ENCODE measurements at places on chromosomes 1 and 21.

- no peak for DNase-seq
These were observed 213.8 kb downstream of the GRIK1 start for GRCh38 chr21:29726044-29726443.

DNA sequence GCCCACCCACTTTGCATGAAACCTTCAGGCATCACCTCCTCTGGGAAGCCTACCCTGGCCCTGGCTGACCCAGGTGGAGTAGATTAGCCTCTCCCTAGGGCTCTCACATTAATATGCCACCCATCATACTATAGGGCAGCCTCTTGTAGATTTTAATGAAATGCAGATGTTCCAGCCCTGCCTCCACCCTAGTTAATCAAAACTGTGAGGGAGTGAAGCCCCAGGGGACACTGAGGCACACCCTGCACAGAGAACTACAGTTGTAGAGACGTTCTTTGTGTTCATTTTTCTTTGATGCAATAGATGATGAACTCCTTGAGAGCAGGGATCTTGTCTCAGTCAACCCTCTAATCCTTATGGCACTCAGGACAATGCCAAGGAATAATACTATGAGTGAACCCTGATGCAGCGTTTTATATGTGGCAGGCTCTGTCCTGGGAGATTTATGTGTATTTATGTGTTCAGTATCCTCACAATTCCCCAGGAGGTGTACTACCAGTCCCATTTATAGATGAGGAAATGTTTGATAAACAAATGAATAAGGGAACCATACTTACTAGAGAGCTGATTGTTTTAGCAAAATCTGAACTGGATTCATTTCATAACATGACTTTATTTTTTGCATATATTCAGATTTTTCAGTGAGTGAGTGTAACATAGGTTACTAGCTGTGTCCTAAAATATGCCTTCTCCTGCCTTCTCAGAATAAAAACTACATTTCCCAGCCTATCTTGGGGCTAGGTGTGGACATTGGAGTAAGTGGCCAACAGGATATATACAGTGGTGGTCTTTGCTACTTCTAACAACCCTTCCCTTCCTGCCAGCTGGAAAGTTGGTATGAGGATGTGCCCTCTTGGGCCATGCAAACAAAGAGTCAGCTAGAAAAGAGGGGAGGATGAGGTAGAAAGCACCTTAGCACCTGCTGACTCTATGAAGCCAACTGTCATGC lies 23.5 kb upstream of the PRELP start:
- no peak for DNase-seq

GRCh38 chr21:36117286-36117741 lies 17.6 kb upstream of the CBR3 start:
- DNase-seq = no peak

DNA sequence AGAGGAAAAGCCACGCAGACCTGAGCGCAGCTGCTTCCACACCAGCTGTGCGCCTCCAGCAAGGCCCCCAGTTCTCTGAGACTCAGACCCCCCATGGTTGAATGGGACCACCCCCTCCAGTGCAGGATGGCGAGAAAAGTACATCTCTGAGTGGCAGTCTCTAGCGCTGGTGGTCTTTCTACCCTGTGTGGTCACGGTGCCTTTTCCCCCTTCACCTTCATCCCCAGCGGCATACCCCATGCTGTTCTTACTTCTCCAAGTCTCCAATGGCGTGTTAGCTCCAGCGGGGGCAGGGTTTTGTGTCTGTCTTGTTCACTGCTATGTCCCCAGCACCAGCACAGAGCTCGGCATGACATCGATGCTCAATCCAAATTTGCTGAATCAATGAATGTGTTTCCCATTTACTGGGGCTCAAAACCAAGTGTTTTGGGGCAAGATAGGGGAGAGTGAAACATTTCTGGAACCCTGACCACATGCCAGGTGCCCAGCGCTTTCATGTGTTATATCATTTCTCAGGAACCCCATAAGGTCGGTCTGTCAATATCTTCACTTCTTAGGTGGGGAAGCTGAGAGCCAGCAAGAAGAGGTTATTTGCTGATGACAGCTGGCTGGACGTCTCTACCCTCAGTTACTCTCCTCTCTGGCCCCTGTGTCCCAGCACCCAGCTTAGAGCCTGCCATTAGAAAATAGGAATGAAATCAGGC lies 959 bp upstream of the SDC3 start:
- DNase-seq = no peak

GRCh38 chr1:182301026-182301436 lies 90.6 kb downstream of the GLUL start:
- peak; percentile 6 for DNase-seq

GRCh38 chr1:21278860-21279845 lies 11.1 kb downstream of the ECE1 start:
- no peak for DNase-seq

DNA sequence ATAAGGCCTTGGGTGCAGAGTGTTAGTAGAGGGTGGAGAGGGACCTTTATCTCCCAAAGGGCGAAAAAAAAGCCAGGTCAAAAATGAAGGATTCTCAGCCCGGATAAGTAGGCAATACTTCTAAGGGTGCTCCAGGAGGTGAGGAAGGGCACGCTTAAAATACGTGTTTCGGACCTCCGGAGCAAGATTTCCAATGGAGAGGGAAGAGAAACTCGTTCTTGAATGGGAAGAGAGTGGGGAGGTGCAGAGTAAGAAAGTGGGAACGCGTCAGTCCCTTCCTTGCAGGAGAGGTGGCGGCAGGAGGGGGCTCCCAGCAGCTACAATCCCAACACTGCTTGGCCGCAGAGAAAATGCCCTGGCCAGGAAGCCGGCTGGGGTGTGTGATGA lies 581 bp downstream of the EFCAB14 start:
- no peak for DNase-seq

DNA sequence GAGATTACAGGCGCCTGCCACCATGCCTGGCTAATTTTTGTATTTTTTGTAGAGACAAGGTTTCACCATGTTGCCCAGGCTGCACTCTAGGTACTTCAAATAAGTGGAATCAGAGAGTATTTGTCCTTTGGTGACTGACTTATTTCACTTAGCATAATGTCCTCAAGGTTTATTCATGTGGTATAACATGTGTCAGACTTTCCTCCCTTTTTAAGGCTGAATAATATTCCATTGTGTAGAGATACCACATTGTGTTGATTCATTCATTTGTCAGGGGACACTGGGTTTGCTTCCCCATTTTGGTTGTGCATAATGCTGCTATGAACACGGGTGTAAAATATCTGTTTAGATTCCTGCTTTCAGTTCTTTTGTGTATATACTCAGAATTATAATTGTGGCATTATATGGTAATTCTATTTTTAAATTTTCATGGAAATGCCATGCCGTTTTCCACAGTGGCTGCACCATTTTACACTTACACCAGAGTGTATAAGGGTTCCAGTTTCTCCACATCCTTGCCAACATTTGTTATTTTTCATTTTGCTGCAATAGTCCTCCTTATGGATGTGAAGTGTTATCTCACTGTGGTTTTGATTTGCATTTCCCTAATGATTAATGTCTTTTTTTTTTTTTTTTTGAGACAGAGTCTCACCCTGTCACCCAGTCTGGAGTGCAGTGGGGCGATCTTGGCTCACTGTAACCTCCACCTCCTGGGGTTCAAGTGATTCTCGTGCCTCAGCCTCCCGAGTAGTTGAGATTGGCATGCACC lies 35.1 kb downstream of the IL6R start:
- no peak for DNase-seq

Data from CD4-positive, alpha-beta T cell treated with Interleukin-6 for 4 hours (primary cell).